Calu3 (cell line): ENCODE measurements at places on chromosomes 7 and 10. TPM values are rescaled to one million over a fixed set of nuclear protein-coding genes. Genes with fewer than 3 reads are reported as not detected.

DNA sequence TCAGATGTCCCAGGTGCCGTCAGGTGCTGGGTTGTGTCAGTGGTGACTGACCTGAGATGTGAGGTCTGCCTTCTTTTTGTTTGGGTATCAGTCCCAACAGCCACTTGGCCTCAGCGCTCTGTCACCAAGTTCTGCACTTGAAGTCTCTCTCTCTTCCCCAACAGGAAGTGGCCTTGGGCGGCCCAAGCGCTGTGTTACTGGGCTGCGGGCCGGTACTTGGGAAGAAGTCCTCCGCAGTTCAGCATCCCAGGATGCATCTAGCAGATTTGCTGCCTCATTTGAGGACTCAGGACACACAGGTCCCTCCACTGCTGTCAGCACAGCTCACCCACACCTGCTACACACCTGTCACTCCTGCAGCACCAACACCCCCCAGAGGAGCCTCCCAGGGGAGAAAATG lies 40.1 kb downstream of the LYZL2 start:
- no peak for DNase-seq

TMEM130 gene
- total RNA-seq: not detected in 2 replicates

SORBS1 gene
- 2.8 and 4.0 TPM in 2 replicates for total RNA-seq

- DNase-seq: no peak
Observed at GRCh38 chr10:3716093-3716492, 68.9 kb downstream of the KLF6 start.

DNA sequence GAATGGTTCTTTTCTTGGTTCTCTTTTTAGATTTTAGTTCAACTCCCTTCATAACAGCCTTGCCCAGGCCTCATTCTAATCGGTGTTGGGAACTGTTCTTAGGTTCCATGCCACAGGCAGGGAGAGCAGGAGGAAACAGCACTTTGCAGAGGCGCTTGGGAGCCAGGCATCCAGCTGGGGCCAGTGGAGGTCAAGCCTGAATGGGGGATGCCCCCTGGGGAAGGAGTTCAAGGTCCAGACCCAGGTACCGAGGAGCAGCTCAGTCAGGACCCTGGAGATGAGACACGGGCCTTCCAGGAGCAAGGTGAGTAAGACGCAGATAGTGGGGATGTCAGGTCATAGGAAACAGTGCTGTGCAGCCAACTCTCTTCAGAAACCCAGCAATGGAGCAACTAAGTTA lies 4.5 kb downstream of the ZSCAN25 start:
- DNase-seq: no peak

- no peak for DNase-seq
Observed at GRCh38 chr10:132104062-132104461, 38.3 kb downstream of the JAKMIP3 start.

ALOX5 gene
- total RNA-seq: 44.9 and 57.0 TPM in 2 replicates

GRCh38 chr7:38822549-38822948 lies 86.4 kb downstream of the VPS41 start:
- DNase-seq: no peak

DNA sequence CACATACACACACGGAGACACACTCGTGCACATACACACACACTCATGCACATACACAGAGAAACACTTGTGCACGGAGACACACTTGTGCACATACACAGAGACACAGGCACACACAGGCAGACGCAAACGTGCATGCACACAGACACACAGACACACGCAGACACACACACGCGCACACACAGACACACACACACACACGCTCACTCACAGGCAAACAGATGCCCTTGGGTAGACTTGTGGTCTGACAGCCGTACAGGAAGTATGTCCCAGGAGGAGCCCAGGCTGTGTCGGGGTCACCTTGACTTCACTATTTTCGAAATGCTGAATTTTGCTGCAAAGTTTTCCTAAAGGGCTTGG lies 538.0 kb downstream of the DNAJB6 start:
- no peak for DNase-seq

CPSF4 gene
- total RNA-seq: 33.4 and 37.2 TPM in 2 replicates

DNA sequence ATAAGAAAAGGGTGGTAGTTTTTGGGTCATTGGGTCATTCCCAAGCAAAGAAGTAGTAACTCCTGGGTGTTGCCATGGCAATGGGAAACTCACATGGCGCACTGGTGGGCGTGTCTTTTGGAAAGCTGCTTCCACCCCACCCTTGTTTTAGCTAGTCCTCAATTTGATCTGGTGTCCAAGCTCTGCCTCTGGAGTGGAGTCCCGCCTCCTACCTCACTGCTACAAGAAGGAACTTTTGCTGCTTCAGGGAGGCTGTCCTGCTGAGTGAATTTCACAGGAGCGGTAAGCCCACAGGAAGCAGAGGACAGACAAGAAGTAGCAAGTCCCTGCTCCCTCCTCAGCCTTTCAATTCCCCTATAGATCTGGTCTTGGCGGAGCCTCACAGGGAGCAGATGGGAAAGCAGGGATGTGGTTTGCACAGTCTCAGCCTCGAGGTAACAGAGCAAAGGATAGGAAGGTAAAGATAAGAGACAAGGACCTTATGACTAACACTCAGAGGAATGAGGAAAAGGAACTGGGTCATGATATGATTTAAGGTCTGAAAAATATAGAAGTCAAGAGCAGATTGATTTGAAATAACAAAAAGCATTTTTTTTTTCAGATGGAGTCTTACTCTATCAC lies 700.3 kb downstream of the TNS3 start:
- peak; percentile 17 for DNase-seq

- no peak for DNase-seq
Observed at GRCh38 chr7:17194656-17195055, 103.8 kb upstream of the AHR start.

GRCh38 chr10:11022213-11022612 lies 4.5 kb downstream of the CELF2 start:
- no peak for DNase-seq
